ENCODE measurements at places on chromosomes 6 and 20.

DNA sequence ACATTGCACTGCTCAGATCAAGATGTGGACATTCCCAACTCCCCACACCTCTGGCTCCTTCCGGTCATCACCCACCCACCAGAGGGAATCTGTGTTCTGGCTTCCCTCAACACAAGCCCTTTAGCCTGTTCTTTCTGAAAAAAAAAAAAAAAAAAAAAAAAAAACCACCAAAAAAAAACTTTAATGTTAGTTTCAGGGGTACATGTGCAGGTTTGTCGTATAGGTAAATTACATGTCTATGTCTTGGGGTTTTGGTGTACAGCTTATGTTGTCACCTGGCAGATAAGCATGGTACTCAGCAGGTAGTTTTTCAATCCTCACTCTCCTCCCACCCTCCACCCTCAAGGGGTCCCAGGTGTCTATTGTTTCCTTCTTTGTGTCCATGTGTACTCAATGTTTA is 135.8 kb upstream of the FOXA2 start:
- no peaks in the 10 kb centered on the region for H3K4me1 ChIP-seq
- no peak overlapping the region for H3K4me3 ChIP-seq
- H3K36me3 ChIP-seq, result no peaks in the 10 kb centered on the region
- H3K27me3 ChIP-seq, result no peaks in the 10 kb centered on the region

- H3K4me3 ChIP-seq, result no peak overlapping the region
- no peaks in the 10 kb centered on the region for H3K27me3 ChIP-seq
- DNase-seq, result no peak
- no peak overlapping the region for H3K27ac ChIP-seq
- no peaks in the 10 kb centered on the region for H3K36me3 ChIP-seq
- H3K4me1 ChIP-seq, result peaks cover 71% of the 10 kb centered on the region
These were observed 62.3 kb upstream of the SNX9 start for GRCh38 chr6:157760589-157761330.

DNA sequence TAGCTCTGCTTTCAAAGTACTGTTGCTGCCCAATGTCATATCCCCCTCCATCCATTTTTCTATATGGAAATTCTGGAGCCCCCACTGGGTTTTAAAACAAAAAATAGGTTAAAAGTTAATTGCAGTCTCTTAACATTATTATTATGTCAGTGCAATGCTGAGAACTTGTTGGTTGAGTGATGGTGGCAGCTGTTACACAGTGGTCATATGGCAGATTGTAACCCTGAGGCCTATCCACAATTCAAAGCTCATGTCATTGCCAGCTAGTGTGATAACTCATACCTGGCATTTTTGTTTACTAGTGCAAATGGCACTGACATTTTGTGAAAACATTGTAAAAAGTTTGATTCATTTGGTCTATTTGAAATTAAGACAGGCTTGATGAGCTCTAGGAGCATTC is 305.7 kb upstream of the FLRT3 start:
- no peak overlapping the region for H3K4me3 ChIP-seq
- H3K4me1 ChIP-seq, result no peaks in the 10 kb centered on the region
- H3K27me3 ChIP-seq, result no peaks in the 10 kb centered on the region
- H3K27ac ChIP-seq, result no peak overlapping the region
- no peaks in the 10 kb centered on the region for H3K36me3 ChIP-seq

DNA sequence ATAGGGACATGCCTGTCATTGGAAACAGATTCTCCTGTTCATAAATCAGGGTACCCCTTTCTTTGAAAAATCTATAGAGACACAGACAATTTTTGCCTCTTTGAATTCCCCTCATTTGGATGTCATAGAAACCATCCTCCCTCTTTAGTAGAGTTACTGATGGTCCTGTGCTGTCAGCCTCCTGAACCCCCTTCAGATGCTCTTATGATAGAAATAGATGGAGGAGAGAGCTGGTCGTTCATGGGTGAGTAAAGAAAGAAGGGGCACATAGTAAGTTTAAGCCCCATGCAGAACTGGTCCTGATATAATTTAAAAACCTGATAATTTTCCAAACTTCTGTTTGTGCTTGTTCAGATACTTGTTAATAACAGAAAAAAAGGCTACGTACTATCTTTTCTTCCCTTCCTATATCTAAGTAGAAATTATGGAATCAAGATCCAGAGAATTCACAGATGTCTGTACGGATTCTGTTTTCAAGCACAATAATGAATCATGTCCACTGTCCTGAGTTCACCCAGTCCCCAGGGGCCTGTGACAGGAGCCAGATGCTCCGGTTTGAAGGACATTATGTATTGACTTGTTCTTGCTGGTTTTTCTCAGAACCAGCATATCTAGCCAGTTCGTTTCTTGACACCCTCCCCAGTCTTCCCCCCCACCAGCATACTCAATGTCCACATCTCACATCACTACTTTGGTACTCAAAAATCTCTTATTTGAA is 78.1 kb downstream of the NCOA7 start:
- H3K36me3 ChIP-seq, result no peaks in the 10 kb centered on the region
- H3K27ac ChIP-seq, result no peak overlapping the region
- no peaks in the 10 kb centered on the region for H3K27me3 ChIP-seq
- H3K4me3 ChIP-seq, result no peak overlapping the region
- H3K4me1 ChIP-seq, result no peaks in the 10 kb centered on the region

DNA sequence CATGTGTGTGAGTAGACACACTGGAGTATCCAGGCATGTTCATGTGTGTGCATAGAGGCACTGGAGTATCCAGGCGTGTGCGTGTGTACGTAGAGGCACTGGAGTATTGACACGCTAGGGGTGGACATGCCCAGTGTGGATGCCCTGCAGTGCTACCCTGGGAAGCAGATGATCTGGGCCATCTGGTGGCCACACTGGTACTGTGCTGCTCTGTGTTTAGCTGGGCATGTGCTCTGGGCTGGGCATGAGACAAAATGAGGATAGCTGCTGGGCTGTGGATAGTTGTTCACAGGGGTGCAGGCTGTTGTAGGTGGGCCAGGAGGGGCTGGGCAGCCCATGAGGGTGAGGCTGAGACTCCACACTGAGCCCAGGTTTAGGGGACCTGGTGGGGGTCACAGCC is 24.0 kb upstream of the NPBWR2 start:
- H3K27me3 ChIP-seq, result no peaks in the 10 kb centered on the region
- H3K27ac ChIP-seq, result no peak overlapping the region
- DNase-seq, result no peak
- H3K4me1 ChIP-seq, result no peaks in the 10 kb centered on the region

All from naive thymus-derived CD4-positive, alpha-beta T cell (primary cell).